ENCODE measurements at places on chromosomes 3 and 15.

GRCh38 chr15:66080717-66081398 is 172.7 kb downstream of the MEGF11 start:
- no peak for DNase-seq

DNA sequence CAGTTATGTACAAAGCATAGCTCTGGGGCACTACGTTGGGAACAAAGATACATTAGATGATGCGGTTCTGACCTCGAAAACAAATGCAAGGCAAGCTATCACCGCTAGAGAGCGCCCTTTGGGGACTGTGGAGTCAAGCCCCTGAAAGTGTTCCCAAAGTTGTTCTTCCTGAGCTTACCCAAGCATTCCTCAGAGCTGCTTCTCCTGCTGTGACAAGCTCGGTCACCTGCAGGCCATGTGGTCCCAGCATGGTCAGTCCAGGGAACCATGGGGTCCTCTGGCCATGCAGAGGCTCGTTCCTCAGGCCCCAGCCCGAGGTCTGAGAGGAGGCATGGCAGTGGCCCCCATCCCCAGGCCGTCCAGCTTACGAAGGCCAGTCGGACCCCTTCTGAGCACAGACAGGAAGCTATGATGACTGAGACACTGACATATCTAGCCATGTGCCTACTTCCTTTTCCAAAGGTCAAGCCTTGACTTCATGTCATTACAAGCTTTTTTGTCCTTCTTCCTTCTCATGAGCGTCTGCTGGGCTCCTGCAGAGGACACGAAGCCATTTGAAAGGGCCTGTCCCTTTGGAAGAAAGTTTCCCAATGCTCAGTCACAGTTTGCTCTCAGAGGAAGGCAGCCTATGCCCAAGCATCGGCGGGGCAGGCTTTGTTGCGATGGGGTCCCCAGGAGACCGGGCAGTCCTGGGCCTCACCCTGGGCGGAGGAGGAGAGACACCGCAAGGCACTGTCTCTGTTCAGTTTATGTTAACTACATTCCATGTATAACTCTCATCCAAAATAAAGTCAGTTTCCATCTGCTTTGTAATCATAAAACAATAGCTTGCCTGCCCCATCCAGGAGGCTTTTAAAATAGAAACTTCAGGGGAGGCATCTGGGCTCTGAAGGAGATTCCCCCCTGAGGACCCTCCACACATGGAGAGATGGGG is 79.3 kb downstream of the ATP10A start:
- DNase-seq, result no peak

DNA sequence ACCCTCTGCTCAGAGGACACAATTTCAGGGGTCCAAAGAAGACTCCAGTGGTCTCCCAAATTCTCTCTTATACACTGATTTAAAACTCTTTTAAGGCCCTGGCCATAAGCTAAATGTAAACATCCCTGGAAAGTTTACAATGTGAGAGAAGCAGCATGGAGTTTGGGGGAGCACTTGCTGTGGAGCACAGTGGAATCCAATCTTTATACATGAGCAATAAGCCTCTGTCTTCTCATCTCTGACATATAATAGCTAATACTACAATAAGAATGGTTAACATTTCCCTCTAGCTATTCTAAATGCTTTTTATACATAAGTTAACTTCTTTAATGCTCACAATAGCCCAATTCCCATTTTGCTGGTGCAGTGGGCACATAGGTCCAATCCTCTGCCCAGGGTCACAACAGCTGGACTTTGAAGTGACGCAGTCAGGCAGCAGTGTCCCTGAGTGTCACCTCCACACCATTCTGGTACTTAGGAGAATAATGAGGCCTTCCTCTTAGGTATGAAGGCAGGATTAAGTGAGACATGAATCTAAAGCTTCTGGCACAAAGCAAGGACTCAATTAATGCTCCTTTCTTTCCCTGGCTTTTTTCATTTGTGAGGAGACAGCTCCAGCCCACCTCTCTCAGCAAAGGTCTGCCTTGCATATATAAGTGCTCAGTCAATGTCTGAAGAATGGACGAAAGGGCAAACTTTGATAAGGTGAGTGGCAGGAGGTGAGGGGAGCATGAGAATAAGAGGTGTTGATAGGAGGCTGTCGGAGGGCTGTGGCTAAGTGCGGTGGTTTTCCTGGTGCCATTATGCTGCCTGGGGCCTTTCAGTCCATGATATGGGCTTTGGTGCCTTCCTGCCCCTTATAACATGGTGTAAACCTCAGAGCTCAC is 26.3 kb downstream of the CCNL1 start:
- no peak for DNase-seq

DNA sequence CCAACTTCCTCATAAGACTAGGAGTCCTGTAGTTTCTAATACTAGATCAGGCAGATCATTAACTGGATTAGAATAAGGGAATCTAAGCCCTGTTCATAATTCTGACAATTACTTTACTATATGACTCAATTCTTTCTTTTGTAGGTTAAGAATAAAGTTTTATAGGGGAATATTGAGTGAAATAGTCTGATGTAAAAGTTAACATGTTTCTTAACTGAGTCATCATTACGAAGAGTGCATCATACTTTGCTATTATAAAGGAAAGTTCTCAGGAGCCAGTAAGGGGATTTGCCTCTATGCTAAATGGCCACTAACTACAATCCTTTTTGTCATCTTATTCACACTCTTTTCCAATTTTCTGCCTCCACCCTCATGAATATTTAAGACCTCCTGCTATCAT is 63.1 kb downstream of the POLQ start:
- no peak for DNase-seq

GRCh38 chr3:169769287-169770181 is at the start of gene ACTRT3:
TSS of gene ACTRT3 (minus strand) at chr3:169769561. CDS start at chr3:169769520, 41 bp downstream.
- DNase-seq, result peak; percentile 50

DNA sequence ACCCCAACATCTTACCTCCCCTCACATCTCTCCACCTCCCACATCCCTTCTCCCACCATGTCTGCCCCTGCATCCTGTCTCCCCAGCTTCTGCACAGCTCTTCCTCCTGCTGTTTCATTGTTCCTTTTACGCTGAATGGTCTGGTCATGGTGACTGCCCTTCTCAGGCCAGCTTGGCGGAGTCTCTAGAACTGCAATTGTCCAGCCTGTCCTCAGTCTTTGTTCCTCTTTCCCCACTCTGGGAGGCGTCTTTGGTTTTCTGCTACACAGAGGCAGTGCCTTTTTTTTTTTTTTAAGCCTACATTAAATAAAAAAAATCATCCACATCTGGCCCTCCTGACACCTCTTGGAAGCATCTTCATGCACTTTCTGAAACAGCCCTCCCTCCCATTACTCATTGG is 49.1 kb upstream of the SEC22A start:
- DNase-seq, result no peak

DNA sequence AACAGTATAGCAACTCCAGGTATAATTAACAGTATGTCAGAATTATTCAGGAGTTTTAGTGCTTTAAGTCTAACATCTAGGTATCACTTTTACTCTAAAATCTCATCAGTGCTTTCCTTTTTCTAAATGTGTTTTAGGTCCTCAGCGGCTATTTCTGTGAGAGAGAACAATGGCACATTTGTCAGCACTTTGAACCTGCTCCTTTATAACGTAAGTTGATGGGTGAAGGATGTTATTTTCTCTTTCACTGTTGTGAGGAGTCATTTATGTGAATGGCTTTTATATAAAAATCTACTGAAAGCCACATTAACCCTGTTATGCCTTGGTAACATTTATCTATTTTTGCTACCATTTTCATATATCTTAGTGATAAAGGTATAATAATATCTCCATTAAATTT is 22.8 kb downstream of the ZPLD1 start:
- no peak for DNase-seq

GRCh38 chr3:97713634-97714033 is 50.9 kb upstream of the ARL6 start:
- DNase-seq, result no peak

GRCh38 chr15:81492331-81492968 is 118.4 kb upstream of the TMC3 start:
- DNase-seq, result no peak

DNA sequence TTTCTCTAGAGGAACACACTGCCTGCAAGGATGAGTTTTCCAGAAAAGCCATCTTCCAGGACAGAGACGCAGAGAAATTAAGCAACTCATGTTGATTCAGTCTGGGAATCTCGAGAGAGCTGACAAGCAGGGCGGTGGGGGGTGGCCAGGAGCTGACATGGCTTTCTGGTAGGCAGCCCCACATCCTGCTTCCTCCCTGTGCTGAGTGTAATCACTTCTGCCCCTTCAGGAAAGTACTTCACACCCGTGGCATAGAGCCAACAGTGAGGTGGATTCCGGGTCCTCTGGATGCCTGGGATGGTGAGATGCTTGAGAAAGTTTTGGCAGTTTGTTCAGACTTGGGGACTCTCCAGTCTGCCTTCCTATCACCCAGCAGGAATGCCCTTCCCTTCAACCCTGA is 221.1 kb downstream of the SLCO3A1 start:
- no peak for DNase-seq

DNA sequence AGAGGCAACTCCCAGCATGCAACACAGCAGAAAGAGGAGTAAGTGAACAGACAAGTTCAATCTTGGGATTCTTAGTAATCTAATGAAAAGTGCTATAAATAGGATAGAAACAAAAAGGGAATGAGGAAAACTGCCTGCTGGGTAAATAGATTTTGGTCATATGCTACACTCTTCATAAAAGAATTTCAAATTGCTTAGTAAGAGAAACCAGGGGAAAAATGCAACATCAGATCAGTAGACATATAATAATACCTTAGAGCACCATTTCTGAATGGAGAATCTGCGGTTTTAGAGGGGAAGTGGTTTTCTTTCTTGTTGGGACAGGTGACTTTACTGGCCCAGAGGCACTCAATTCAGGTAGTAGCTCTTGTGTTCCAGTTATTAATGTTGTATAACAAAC is 13.4 kb upstream of the TBC1D5 start:
- no peak for DNase-seq

DNA sequence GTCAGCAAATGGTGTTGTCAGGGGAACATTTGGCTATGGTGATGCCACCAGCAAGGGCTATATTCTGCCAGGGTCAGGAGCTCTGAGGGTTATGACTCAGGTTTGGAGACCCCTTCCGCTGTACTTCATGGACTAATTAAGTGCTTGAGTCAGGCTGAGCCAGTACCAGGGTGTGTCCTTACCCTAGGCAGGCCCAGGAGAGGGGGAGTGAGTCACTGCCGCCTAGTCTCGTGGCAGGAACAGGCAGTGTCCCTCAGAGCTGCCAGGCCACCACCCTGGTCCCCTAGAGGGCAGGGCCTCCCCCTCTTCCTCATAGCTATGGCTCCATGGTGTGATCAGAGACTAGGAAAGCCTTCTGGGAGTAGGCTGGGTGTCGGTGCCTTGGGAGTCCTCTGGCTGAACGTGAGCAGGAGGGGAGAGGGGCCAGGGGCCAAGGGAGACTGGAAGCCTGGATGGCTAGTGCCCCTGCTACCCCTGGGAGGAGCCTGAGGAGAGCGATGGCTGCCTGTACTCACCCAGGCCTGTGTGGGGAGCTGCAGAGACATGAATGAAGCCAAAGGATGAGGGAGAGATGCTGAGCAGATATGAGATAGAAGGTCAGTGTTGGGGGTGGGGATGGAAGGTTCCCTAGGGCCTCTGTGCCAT is 10.6 kb downstream of the MAPKAPK3 start:
- DNase-seq, result no peak

GRCh38 chr3:114418724-114419543 is 125.1 kb downstream of the TIGIT start:
- DNase-seq, result no peak

Measured in activated CD8-positive, alpha-beta memory T cell treated with anti-CD3 and anti-CD28 coated beads for 48 hours (primary cell).